Occipital lobe (tissue), 3 donors: ENCODE measurements at places on chromosomes 6 and 20. TPM values are rescaled to one million over a fixed set of nuclear protein-coding genes. Genes with fewer than 3 reads are reported as not detected.

DNA sequence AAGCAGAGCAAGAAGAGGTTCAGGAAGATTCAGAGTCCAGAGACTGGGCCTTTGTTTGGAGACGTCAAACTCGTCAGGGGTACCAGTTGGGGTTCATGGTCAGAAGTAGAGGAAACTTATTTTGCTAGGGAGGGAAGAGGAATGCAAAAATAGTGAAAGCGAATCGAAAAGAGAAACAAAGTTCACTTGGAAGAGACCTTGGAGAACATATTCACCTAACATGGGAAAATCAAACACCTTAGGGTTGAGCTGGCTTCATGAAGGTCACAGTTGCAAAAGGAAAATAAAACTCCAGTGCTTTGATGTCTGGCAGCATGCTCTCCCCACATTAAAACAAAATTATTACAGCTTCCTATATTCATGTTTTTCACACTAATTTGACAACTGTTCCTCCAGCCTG, 440.4 kb downstream of the EPM2A start:
- DNase-seq, result no peak

Gene IMPG1
- total RNA-seq, result not detected

Gene CLDN20
- not detected for total RNA-seq

Gene KCNB1
- 5.8 TPM for total RNA-seq

GRCh38 chr6:161422710-161423680, 149.1 kb upstream of the AGPAT4 start:
- DNase-seq, result no peak

GRCh38 chr6:11778036-11778435, 567 bp downstream of the ADTRP start:
- no peak for DNase-seq

DNA sequence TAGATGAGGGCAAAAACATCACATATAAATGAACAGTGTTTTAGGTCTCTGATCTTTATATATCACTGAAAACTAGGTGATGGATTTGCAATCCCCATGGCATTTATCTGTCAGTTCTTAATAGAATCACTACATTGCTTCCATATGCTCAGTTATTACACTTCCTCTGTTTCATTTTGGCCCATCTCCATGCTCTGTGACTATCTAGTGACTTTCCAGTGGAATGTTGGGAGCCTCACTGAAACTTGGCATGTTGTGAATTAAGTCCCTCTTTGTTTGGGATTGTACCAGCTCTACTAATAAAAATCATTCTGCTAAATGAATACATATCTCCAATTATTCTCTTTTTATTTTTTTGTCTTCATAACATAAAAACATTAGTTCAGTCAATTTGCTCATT, 226.1 kb upstream of the CEP162 start:
- DNase-seq, result no peak

- peak; percentile 60 for DNase-seq
Observed at GRCh38 chr6:124962639-124963415, 590 bp downstream of the RNF217 start.

DNA sequence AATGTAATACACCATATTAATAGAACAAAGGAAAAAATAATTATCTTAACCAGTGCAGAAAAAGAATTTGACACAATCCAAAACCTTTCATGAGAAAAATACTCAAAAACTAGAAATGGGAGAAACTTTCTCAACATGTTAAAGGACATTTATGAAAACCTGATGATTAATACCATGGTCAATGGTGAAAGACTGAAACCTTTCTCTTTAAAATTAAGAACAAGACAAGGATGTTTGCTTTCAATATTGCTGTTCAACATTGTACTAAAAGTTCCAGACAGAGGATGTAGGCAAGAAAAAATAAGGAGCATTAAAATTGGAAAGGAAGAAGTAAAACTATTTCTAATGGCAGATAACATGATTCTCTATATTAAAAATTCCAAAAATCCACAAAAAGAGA, 981.3 kb upstream of the FLRT3 start:
- no peak for DNase-seq

Gene TRIM10
- 0.31 TPM for total RNA-seq

DNA sequence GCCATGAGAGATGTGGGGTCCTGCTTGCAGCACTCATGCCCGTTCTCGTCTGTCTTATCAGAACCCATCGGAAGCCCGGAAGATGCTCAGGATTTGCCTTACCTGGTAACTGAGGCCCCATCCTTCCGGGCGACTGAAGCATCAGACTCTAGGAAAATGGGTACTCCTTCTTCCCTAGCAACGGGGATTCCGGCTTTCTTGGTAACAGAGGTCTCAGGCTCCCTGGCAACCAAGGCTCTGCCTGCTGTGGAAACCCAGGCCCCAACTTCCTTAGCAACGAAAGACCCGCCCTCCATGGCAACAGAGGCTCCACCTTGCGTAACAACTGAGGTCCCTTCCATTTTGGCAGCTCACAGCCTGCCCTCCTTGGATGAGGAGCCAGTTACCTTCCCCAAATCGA, 8.3 kb downstream of the PI16 start:
- DNase-seq, result peak; percentile 61

- DNase-seq, result no peak
Observed at GRCh38 chr6:1854296-1854695, 244.6 kb downstream of the FOXC1 start.

GRCh38 chr6:91087908-91088307, 501.0 kb upstream of the MAP3K7 start:
- no peak for DNase-seq
